Right renal cortex interstitium (tissue), 3 donors: ENCODE measurements at places on chromosomes 13 and 19. TPM values are rescaled to one million over a fixed set of nuclear protein-coding genes. Genes with fewer than 3 reads are reported as not detected.

GRCh38 chr13:27624071-27624470, 2.4 kb downstream of the POLR1D start:
- no peak for DNase-seq

GRCh38 chr13:95710313-95710712, 33.4 kb downstream of the DNAJC3 start:
- DNase-seq, result no peak

DNA sequence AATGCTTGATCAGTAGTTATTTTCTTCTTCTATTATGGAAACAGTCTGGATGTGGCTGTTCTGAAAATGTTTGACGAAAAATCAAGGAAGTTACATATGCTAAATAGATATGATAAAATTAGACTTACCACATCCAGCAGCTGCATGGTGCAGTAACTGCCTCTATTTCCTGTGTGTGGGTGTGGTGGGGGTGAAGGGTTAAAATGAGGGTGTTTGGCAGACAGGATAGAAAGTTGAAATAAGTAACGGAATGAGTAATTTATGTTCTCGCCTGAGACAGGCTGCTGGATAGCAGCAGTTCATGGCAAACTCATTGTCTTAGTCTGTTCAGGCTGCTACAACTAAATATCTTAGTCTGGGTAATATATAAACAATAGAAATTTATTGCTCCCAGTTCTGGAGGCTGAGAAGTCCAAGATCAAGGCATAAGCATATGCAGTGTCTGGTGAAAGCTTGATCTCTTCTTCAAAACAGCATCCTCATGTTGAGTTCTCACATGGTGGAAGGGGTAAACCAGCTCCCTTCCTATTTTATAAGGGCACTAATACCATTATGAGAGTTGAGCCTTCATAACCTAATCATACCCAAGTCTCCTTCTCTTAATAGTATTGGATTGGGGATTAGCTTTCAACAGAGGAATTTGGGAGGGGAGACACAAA, 1248.9 kb downstream of the SLITRK5 start:
- DNase-seq, result no peak

- no peak for DNase-seq
Observed at GRCh38 chr19:57830071-57830602, at the start of gene ZNF587B. ZNF587B (plus strand) TSS chr19:57830299; CDS start chr19:57830529, 230 bp downstream.

GRCh38 chr19:16324384-16325160, at the start of gene KLF2:
KLF2 (plus strand) TSS chr19:16324826; CDS start chr19:16324924, 98 bp downstream.
- no peak for DNase-seq

DNA sequence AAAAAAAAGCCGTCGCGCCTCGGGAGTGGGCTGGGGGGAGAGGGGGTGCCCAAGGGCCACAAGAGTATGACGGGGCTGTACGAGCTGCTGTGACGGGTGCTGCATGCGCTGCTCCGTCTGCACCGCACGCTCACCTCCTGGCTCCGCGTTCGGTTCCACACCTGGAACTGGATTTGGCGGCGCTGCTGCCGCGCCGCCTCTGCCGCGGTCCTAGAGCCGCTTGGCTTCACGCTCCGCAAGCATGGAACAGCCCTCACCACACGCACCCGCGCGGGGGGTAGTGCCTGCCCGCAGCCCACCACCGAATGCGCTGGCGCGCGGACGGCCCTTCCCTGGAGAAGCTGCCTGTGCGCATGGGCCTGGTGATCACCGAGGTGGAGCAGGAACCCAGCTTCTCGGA, 18.8 kb downstream of the C1QTNF9 start:
- DNase-seq, result no peak

DNA sequence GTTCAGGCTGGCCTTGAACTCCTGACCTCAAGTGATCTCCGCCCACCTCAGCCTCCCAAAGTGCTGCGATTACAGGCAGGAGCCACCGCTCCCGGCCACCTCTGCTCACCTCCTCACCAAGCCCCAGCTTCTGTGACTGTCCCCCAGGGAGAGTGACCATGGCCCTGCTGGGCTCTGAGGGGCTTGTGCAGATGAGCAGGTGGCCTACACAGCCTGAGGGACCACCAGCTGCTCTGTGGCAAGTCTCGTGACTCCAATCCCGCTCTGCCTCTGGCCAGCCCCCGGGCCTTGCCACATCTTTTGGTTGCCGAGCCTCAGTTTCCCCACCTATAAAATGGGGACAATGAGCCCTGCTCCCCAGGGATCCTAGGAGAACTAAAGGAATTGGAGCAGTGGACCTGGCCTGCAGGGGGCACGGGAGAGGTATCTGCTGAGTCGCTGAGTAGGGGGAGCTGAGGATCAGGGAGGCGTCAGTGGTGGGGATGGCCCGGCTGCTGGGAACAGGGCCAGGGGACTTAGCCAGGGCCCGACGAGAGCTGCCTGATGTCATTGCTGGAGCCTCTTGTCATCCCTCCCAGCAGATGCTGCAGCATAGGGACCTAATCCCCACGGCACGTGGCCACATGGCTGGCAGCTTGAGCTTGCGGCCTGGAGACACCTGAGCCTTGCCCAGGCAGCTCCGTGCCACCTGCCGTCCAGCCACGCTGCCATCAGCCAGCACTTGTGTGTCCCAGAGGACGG, 74.7 kb downstream of the GADD45B start:
- DNase-seq, result no peak

Gene FFAR1
- polyA plus RNA-seq, result 0.28 TPM

Gene TUBB4A
- polyA plus RNA-seq, result 24.5 TPM

GRCh38 chr19:13328241-13328640, 178.0 kb downstream of the IER2 start:
- no peak for DNase-seq

- DNase-seq, result no peak
Observed at GRCh38 chr13:79870766-79871165, 389.8 kb downstream of the NDFIP2 start.

GRCh38 chr19:53466726-53467484, 628 bp upstream of the ZNF813 start:
- no peak for DNase-seq

DNA sequence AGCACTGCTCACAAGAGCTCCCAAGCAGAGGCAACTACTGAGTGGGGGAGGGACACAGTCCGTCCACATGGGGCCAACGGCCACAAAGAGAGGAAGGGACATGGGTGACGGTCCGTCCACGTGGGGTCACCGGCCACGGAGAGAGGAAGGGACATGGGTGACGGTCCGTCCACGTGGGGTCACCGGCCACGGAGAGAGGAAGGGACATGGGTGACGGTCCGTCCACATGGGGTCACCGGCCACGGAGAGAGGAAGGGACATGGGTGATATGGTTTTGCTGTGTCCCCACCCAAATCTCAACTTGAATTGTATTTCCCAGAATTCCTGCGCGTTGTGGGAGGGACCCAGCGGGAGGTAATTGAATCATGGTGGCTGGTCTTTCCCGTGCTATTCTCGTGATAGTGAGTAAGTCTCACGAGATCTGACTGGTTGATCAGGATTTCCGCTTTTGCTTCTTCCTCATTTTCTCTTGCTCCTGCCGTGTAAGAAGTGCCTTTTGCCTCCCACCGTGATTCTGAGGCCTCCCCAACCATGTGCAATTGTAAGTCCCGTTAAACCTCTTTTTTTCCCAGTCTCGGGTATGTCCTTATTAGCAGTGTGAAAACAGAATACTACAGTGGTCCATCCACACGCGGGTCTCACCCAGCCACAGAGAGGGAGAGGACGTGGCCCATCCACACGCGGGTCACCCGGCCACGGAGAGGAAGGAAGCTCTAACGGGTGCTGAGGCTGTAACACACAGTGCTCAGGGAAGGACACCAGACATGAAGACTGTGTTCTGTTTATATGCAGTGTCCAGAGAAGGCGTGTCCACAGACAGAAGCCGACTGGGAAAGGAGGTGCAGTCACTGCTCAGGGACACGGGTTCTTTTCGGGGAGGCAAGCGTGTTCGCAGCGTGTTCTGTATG, 48.5 kb downstream of the GAS6 start:
- no peak for DNase-seq

Gene ZNF256
- 10.8 TPM for polyA plus RNA-seq

DNA sequence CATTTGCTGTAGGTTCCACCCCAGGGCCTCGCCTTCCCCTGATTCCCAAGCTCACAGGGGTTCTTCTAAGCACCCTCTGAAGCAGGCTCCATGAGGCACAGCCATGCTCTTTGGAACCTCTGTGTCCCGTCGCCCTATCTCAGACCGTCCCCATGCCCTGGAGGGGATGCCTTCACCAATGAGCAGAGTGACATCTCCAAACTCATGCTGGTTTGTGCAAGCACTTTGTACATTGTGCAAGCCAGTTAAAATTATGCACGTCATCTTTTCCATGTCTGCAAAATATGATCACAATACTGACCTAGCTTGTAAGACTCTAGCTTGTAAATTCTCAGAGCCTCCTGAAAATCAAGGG, 46.5 kb upstream of the RAP2A start:
- DNase-seq, result no peak

Gene SMIM24
- 553 TPM for polyA plus RNA-seq

Gene C1QTNF9B
- polyA plus RNA-seq, result 0.93 TPM

Gene PBX4
- polyA plus RNA-seq, result 3.1 TPM

- no peak for DNase-seq
Observed at GRCh38 chr13:112836940-112837339, 132.1 kb upstream of the MCF2L start.

- no peak for DNase-seq
Observed at GRCh38 chr19:6682607-6683128, 12.7 kb upstream of the TNFSF14 start.

DNA sequence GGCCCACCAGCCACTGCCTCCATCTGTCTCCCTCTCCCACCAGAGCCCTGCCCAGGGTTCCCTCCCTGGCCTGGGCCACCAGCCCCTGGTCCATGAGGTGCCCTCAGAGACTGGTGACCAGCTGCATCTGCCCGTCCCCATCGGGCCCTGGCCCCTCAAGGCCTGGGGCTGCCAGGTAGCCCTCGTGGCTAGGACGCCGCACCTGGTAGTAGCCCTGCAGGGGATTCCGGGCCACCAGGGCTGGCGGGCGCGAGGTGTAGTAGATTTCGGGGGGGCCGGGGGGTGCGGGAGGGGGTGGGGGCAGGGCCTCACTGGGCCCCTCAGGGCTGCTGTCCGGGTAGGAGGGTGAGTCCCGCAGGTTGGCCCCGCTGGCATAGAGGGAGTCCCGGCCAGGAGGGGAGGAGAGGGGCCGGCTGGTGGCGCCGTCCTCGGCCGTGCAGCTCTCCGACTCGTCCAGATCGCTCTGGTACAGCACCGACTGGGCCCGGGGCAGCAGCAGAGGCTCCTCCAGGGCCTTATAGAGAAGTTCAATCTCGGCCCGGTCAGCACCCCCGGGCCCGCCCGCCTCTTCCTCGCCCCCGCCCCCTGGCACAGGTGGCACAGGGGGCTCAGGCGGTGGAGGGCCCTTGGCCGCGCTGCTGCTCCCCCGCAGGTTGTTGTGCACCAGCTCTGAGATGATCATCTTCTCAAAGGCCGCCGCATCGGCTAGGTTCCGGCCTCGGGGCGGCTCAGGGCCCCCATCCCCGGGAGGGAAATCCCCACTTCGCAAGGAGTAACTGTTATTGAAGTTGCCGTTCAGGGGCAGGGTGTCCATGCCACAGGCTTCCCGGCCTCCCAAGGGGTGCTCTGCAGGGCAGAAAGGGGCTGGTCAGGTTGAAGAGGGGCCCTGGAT, 14.6 kb upstream of the ASF1B start:
- DNase-seq, result no peak

- DNase-seq, result no peak
Observed at GRCh38 chr19:46198756-46199155, 30.8 kb upstream of the IGFL1 start.

DNA sequence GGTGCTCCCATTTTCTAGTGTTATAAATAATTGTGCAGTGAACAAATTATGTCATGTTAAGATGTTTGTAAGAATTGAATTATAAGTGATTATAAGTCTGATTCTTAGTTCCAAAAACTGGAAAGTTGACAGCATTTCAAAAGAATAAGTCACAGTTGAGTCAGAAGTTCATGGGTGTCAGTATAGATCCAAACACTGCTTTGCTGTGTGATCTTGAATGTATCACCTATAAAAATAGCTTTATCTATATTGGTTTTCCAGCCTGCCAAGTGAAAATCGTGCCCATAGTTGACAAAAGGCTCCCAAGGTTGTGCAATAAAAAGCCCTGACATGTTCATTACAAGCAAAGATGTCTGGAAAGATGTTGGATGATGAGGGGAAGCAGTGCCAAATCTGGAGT, 336.0 kb downstream of the MTUS2 start:
- no peak for DNase-seq

DNA sequence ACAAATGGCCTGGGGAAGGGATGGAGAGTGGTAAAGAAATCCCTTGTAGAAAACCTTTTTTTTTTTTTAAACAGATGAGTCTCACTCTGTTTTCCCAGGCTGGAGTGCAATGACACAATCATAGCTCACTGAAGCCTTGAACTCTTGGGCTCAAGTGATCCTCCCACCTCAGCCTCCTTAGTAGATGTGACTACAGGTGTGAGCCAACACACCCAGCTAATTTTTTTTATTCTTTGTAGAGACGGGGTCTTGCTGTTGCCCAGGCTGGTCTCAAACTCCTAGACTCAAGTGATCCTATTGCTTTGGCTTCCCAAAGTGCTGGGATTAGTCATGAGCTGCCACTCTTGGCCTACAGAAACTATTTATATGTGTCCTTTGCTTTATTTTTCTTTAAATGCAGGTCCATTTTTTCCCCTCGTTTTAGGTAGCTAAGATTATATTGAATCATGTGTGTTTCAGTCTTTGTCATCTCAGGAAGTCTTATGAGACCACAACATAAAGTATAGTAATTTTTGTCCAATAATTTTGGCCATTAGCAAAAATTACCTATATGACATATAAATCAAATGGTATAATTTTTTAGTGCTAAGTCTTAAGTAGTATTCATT, 10.5 kb downstream of the LPAR6 start:
- no peak for DNase-seq

Gene TSPAN16
- polyA plus RNA-seq, result not detected

- DNase-seq, result no peak
Observed at GRCh38 chr19:42158926-42159325, 26.7 kb upstream of the POU2F2 start.

DNA sequence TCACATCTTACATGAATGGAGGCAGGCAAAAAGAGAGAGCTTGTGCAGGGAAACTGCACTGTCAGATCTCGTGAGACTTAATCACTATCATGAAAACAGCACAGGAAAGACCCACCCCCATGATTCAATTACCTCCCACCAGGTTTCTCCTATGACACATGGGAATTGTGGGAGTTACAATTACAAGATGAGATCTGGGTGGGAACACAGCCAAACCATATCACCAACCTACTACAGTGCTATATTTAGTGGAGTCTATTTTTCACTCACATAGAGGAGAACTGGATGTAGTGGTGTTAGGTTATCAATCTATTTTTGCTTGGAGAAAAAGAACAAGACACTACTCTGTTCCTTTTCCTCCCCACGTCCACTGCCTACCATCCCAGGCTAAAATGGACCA, 276.6 kb downstream of the KCTD12 start:
- DNase-seq, result no peak

Gene NLRP9
- polyA plus RNA-seq, result not detected

Gene KLK3
- polyA plus RNA-seq, result 0.42 TPM

Gene CLN5
- 52.4 TPM for polyA plus RNA-seq

- DNase-seq, result no peak
Observed at GRCh38 chr13:24619282-24619681, 60.9 kb upstream of the ATP12A start.

Gene GIPC3
- polyA plus RNA-seq, result 3.1 TPM

Gene HIPK4
- 0.16 TPM for polyA plus RNA-seq
